NCI-H187 treated with DMSO at 0.1 percent for 48 hours (cell line): ENCODE measurements at places on chromosomes 13 and 19.

DNA sequence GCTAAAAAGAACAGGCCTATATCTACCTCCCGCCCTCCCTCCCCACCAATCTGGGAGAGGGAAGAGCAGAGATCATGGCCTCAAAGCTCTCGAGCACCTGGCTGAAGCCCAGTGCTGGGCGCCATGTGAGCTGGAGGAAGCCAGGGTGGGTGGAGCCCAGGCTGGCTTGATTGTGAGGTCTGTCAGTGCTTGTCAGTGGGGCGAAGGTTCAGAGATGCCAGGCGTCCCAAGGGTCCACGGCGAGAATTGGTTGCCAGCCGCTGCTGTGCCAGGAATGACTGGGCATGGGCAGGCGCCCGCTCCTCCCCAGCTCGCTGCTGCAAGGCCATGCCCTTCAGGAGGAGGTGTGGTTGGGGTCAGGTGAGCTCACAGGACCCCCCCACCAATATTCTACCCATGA lies 11.5 kb downstream of the BEST2 start:
- DNase-seq: no peak

DNA sequence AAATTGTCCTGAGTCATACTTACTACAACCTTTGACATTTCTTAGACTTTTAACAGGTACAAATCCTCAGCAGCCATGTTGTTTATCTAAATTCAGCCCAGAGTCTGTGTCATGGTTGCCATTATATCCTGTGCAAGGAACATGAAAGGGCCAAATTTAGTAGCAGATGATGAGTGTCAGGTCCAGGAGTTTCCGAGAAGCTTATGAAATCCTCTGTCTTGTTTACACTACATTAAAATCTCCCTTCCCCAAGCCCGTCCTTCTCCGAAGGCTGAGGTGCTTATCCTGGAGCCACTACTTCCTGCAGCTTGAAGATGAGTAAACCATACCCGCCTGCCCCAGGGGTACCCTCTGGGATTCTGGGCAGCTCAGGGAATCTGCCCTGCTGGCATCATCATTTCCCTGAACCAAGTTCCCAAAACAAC lies 102.6 kb upstream of the SERP2 start:
- DNase-seq: no peak

DNA sequence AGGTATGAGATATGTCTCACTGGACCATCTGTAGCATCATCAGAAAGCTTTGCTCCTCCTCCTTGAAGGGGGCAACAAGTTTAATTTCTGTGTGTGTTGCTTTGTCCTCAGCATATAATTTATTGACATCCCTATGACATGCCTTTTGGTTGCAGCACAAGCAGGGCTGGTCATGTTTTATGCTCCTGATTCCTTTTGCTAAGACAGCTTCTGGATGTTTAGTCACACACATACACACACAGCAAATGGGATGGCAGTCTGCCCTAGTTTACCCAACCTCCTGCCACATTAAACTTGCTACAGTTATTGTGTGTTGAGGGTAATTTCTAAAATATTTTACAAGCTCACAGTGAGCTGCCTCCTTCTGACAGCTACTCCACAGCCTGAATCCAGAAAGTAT lies 217.9 kb upstream of the RXFP2 start:
- no peak for DNase-seq

DNA sequence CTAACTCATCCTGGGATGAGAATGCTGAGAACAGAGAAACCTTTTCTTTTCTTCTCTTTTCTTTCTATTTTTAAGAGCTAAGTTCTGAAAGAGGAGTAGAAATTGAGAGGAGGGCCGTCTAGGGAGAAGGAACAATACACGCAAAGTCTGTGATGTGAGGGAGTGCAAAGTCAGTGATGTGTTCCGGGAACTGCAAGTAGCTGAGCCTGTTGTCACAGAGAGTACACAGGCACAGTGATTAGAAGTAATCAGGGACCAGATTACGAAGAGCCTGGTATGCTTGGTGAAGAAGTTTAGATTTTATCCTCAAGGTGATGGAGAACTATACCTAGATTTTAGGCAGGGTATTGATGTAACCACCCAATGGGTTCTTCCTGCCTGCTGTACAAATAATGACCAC lies 32.0 kb upstream of the CXCL17 start:
- no peak for DNase-seq

GRCh38 chr19:19956434-19957075 lies 55.8 kb downstream of the ZNF93 start:
- DNase-seq: no peak

- DNase-seq: no peak
These were observed 43.6 kb downstream of the GADD45B start for GRCh38 chr19:2519482-2519881.

DNA sequence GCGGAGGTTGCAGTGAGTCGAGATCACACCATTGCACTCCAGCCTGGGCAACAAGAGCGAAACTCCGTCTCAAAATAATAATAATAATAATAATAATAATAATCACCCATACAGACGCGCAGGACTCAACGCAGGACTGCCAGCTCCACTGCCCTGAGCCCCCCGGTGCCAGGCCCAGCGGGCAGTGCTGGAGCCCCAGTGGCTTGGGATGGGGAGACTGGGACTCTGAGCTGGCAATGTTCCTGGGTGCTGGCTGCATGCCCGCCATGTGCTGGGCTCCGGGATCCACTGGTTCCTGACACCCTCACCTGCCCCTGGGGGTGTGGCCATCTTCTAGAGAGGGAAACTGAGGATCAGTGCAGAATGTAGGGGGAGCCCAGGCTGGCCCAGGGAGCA lies 325 bp upstream of the AZU1 start:
- DNase-seq: no peak

- DNase-seq: no peak
These were observed 23.5 kb downstream of the ZNF574 start for GRCh38 chr19:42099336-42099925.
